Cortex of kidney (tissue), 1 donor: ENCODE measurements at places on chromosomes 4 and X.

DNA sequence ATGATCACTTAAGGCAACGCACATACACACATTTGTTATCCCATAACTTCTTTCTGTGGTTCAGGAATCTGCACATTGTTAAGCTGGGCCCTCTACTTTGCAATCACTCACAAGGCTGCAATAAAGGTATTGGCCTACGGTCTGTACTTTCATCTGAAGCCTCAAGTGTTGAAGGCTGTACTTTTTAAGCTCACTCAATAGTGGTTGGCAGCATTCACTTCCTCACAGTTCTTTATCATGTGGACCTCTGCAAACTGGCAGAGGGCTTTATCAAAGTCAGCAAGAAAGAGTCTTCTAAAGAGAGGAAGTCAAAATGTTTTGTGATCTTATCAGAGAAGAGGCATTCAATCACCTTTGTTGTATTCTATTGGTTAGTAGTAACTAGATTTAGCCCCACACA is 301.4 kb upstream of the EPHA5 start:
- DNase-seq = no peak

DNA sequence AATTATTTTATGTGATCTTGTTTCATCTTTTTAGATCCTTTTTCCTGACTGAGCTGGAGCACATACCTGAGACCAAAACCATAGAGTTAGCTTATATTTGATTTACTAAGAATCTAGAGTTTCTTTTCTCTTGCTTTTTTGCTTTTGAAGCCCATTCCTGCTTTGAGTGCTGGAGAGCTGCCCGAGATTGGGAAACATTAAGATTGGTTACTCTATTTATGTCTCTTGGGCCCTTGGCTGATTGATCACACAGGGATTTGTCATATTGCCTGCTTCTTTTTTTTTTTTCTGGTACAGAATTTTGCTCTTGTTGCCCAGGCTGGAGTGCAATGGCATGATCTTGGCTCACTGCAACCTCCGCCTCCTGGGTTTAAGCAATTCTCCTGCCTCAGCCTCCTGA is 73.9 kb downstream of the REPS2 start:
- no peak for DNase-seq

DNA sequence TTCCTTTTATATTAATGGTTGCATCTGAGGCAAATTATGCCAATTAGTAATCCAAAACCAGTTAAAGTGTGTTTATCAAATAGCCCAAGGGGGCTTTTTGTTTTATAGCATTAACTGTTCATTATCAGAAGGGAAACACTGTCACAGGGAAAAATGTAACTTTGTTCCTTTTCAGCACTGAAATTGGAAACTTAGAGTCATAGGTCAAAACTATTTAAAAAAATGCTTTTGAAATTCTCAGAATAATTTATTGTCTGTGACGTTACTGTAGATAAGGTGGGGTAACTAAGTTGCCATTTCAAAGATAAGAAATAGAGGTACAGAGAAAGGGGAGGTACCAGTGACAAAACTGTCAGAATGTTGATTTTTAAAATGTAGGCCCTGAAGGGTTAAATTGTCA is 129.3 kb downstream of the AKAP4 start:
- no peak for DNase-seq

DNA sequence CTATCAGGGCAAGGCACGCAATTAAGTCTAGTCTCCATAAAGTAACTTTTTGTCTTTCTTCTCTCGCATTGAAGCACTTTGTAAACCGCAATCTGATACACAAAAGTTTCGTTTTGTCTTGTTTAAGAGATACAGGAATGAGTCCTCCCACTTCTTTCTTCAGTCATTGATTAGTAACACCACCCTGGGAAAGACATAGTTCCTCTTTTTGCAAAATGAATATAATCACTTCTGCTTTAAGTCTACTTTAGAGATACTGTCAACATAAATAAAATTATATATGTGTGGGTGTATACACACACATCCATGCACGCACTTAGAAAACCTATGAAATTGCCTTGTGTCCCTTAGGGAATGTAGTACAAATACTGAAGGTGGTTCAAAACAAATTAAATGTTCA is 11.7 kb downstream of the COQ2 start:
- DNase-seq = no peak

DNA sequence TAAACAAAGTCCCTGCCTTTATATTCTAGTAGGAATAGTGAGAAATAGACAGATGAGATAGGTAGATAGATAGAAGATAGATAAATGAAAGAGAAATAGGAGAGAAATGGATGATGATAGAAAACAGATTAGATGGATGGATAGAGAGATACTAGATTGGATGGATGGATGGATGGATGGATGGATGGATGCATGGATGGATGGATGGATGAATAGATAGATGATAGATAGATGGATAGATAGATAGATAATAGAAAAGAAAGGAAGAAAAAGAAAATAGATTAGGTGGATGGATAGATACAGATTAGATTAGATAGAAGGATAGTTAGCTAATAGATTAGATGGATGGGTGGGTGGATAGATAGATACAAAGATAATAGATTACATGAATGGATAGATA is 33.2 kb upstream of the WDR17 start:
- DNase-seq = no peak
